Stimulated activated CD4-positive, alpha-beta T cell treated with anti-CD3 and anti-CD28 coated beads, TNF-alpha, amount 100 ng/mL, for 4 hours (primary cell): ENCODE measurements at places on chromosomes 6 and 20.

DNA sequence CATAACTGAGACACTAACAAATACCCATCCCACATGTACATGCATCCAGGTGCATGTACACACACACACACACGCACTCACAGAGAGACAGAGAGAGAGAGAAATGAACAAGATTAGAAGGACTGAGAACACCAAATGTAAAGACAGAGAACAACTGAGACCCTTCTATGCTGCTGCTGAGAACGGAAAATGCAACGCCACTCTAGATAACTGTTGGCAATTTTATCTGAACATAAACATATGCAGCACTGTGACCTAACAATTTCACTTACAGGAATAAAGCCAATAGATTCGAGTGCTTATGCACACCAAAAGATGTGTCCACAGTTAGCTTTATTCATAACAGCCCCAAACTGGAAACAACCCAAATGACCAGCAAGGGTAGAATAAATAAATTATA is 103.8 kb upstream of the LY86 start:
- no peak for DNase-seq

GRCh38 chr6:155313602-155314091 is 637 bp downstream of the TFB1M start:
- peak; percentile 23 for DNase-seq

- DNase-seq, result no peak
Measured at GRCh38 chr6:73054958-73055357, 170.3 kb downstream of the KHDC1L start.

DNA sequence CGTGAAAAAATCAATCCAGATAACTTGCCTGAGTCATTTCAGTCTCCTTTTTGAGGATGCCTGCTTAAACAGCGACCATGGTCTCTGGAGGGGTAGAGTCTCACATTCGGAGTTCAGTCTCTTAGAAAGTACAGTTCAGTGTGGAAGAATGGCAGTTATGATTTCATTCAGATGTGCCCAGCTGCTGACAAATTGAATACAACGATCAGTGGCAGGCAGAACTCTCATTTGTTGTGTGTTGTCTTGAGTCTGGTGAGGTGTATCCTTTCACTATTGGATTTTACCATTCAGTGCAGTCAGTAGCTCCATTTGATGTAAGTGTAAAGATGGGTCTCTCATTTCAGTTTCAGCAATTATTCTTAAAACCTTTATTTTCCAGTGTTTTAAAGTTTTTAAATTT is 639 bp upstream of the TULP4 start:
- DNase-seq, result no peak

GRCh38 chr6:90209527-90209926 is 87.1 kb downstream of the BACH2 start:
- no peak for DNase-seq

DNA sequence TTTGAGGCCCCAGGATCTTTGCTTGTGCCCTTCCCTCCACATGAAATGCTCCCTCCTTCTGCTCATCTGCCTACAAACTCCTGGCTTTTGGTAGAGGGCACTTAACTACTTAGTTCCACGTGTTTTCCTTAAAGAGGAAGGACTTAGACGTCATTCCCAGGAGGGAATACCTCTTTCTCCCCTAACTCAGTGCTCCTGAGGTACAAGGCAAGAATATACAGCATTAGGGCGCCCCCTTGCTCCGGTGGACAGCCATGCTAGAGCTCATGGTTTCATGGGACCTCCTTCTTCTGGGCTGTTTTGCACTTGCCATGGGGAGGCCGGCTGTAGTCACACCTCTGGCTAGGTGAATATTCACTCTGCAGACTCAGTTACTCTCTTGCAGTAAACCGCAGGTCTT is 93.8 kb upstream of the LY86 start:
- no peak for DNase-seq

- DNase-seq, result no peak
Measured at GRCh38 chr6:31476515-31477139, 21.3 kb upstream of the MICB start.
